ENCODE measurements at places on chromosomes 4 and X.

DNA sequence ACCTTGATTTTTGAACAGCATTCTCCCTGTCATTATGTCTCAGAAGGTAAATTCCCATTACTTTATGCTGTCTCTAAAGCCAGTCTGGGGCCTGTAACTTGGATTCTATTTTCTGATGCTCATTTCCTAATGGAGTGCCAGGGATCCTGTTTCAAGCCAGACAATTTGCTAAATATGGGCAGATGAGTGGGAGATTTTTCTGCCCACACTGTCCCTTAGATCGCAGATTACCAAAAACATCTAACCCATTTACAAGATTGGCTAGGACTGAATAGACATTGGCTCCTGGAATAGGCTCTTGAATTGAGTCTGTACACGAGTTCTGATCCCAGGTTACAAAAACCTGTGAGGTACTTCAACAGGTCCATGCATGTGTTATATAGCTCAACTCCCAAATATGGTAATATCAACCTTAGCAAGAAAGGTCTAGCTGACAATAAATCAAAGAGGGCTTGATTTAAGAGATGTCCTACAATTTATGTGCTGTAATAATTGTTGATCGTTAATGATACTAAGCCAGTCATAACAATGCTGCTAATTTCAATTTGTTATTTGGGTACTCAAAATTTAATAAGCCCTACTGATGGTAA, 5.7 kb downstream of the GPC3 start:
- no peak for ATAC-seq

GRCh38 chrX:22095286-22095685, 63.2 kb downstream of the PHEX start:
- no peak for ATAC-seq

GRCh38 chr4:140826701-140827027, 70.5 kb upstream of the TBC1D9 start:
- ATAC-seq = no peak

DNA sequence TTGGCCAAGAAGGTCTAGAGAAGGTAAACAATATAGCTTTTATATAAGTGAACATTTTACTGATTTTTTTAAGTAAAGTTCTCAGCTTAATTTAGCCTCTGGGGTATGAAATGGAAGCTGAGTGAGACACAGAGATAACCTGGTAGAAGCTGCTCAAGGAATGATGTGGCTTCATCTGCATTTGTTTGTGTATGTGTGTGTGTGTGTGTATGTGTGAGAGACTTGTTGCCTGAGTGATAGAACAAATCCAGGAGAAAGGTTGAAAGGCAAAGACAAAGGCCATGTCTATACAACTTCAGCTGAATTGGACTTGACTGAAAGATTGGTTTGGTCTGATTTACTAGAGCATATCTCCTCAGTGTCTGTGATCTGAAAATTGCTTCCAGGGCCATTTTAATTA, 63.6 kb downstream of the PCDH7 start:
- ATAC-seq = no peak

- ATAC-seq = no peak
These were observed 20.8 kb downstream of the USO1 start for GRCh38 chr4:75745161-75745560.

DNA sequence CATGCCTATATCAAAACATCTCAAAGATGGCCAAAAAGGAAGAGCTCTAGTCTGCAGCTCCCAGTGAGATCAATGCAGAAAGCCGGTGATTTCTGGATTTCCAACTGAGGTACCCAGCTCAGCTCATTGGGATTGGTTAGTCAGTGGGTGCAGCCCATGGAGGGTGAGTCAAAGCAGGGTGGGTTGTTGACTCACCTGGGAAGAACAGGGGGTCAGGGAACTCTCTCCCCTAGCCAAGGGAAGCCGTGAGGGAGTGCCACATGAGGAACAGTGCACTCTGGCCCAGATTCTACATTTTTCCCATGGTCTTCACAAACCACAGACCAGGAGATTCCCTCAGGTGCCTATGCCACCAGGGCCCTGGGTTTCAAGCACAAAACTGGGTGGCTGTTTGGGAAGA, 57.3 kb upstream of the FGF16 start:
- ATAC-seq = no peak

- ATAC-seq = peak; percentile 24
These were observed 60.7 kb upstream of the S100G start for GRCh38 chrX:16589211-16589610.

DNA sequence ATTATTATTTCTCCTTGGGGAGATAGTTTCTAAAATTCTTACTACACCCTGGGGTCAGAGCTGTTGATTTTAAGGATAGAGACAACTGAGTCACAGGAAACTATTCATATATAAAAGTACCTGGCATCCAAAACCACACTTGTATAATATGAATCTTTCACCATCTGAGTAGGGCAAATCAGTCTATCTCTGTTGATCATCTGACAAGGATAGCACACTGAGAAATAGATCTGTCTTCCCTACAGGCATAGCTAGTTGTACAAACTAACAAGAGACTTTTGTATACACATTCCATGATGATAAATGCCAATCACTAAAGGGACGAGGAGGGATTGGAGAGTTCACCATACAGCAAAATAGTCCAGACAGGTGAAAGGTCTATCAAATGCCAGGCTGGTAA, 30.0 kb downstream of the PKD2 start:
- ATAC-seq = no peak

DNA sequence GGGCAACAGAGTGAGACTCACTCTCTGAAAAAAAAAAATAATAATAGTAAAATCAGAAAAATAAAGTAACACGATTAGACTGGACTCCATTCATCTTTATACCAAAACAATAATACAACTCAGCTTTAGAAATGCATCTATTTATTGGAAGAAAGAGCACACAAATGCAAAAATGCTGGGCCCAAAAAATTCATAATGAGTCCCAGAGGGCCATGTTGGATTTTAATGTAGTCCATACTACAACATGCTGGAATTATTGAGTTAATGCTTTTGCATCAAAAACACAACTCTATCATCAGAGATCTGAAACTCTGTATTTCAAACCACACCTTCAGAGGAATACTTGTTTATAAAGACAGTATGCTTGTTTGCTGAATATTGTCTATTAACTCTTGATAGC, 1614.7 kb downstream of the STIM2 start:
- ATAC-seq = no peak

- ATAC-seq = no peak
These were observed 45.9 kb upstream of the FSTL5 start for GRCh38 chr4:162209706-162210105.

- no peak for ATAC-seq
These were observed 38.8 kb downstream of the TBCK start for GRCh38 chr4:106277140-106277675.

DNA sequence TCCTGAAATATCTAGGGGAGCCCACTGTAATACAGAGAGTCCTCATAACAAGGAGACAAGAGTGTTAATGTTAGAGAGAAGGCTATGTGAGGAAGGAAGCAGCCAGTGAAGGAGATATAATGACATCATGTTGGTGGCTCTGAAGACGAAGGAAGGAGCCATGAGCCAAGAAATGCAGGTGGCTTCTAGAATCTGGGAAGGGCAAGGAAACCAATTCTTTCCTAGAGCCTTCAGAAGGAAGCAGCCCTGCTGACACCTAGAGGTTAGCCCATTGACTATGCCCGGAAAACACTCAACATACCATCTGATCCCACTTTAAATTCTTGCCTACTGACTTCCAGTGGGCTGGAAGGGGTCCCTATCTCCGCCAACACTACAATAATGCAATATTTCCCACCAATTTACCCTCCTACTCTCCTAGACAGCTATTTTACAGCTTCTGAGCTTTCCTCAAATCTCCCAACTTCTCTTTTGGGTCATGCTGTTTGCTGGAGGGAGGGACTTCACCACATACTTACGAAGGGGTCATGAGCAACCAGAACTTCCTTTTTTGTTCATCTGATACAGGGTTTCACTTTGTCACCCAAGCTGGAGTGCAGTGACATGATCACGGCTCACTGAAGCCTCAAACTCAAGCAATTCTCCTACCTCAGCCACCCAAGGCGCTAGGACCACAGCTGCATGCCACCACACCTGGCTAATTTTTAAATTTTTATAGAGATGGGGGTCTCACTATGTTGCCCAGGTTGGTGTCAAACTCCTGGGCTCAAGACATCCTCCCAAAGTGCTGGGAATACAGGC, 25.2 kb upstream of the G3BP2 start:
- peak; percentile 89 for ATAC-seq

DNA sequence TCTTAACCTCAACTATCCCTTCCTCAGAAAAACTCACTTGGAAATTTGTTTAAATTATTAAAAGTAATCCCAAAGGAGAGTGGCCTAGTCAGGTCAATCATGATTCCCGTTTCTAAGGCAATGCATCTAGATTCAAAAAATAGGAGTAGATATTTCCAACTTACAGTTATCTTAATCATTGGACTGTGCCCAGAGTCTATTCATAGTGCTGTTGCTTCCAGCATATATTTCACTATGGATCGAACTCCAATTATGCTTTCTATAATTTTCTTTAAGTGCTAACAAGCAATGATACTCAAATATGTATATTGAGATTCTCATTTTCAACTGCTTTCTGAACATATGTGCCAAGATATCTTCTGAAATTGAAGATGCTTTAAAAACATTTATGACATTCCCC, 229.2 kb upstream of the NWD2 start:
- no peak for ATAC-seq

DNA sequence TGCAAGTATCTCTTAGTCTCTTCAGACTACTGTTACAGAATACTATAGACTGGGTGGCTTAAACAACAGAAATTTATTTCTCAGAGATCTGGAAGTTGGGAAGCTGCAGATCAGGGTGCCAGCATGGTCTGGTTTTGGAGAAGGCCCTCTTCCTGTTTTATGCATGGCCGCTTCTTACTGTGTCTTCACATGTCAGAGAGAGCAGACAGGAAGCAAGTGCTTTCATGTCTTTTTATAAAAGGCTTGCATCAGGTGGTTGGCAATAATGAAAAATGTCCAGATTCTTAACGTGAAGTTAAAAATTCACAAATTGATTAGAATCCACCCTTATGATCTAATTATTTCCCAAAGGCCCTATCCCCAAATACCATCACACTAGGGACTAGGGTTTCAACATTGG, 284.9 kb downstream of the RPA4 start:
- ATAC-seq = no peak

DNA sequence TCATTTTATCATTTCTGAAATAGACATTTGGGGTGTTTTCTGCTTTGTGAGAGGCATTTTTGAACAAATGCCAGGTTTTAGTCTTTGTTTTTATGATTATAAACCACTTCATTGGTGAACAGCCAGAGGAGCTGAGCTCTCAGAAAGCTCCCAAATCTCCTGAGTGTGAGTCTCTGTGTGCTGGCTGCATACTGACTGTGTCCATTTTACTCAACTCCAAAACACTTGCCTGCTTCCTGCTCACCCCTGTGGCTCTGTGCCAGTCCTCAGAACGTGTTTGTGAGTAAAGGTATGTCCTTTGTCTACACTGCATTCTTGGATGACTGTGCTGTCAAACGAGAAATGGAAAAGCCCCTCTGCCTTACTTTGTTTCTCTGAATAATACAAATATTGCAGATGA, 5.4 kb upstream of the LRAT start:
- ATAC-seq = no peak

DNA sequence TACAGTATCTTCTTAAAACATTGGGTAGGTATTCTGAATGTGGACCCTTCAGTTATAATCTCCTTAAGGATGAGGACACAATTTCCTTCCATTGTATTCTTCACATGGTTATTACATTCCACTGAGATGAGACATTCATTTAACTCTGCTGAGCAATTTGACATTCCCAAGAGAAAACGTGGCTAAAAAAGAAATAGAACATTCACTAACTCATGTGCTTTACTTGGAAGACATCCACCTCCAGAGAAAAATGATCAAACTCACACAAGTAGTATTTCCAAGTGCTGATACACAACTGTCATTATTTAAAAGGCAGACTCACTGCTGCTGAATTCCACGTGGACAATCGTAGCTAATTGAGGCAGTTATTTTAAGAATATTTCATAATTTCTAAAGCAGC, 227.9 kb upstream of the ANKRD50 start:
- ATAC-seq = no peak

DNA sequence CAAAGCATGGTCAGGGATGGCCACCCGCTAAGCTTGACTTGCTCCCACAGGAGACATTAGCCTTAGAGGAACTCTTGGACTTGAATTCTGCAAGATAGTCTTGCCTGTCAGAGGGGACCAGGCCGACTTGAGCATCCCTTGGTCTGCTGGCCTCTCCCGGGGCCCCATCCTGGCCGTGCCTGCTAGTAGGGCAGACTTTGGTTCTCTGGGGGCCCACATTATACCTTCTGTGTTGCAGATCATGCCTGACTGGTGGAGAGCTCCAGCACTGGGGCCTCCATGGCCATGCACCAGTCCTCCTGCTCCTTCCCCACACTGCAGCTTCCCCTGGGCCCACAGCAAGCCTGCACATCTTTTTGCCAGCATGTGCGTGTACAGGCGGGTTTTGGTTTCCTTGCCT, 46.5 kb downstream of the DACH2 start:
- no peak for ATAC-seq

DNA sequence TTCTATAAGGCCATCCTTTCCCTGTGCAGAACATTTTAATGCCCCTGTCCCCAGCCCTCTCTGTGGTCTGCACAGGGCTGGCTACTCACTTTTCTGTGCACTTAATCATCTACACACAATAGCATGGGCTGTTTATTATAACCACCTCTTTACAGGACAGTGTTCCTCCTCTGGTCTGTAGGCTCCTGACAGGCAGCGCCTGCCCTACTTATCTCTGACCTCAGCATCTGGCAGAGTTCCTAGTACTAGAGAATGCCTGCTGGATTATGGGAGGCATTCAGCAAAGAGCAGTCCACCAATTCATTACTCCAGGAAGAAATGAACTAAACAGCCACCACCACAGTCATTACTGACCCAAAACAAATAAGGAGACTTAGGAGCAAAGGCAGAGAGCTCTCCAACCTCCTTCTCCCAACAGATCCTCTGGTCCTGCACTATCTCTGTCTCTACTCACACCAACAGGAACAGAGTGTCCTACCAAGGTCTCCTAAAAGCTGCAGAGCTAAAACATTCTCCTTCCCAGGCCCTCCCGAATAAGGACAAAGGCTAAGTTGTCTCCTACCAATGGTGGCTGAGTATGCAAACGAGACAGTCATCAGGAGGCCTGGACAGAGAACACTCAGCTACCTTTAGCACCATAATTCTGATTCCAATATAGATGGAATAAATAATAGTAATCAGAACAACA, 279.2 kb downstream of the QDPR start:
- ATAC-seq = no peak

DNA sequence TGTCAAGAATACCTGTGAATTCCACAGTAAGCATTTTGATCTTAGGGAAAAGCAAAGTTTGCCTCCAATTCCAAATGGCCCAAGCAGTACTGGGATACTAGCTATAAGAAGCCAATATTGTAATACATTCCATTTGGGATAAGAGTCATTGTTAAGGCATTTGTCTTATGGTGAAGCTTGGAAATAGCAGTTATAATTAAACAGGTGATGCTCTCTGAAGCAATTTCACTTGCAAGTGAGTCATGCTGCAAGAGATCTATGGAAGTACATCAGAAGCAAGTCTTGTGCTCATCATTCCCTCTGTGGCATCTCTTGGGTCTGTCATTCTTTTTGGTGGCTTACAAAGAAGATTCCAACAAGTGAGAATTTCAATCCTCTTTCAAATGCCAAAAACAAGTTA, 386.4 kb upstream of the RPS6KA3 start:
- ATAC-seq = no peak

- peak; percentile 92 for ATAC-seq
These were observed 30.1 kb upstream of the SPARCL1 start for GRCh38 chr4:87559090-87559837.

- ATAC-seq = peak; percentile 56
These were observed 167.2 kb downstream of the KDR start for GRCh38 chr4:54958236-54958635.

GRCh38 chr4:41982716-41983115, 1.2 kb downstream of the DCAF4L1 start:
- no peak for ATAC-seq

- no peak for ATAC-seq
These were observed 62.3 kb downstream of the IL1RAPL1 start for GRCh38 chrX:28649541-28649940.

Measured in activated T-helper 17 cell treated with anti-CD3 and anti-CD28 coated beads, Interleukin-2, amount 50 U/mL, for 72 hours (primary cell).